ENCODE measurements at places on chromosomes 7 and 10.

DNA sequence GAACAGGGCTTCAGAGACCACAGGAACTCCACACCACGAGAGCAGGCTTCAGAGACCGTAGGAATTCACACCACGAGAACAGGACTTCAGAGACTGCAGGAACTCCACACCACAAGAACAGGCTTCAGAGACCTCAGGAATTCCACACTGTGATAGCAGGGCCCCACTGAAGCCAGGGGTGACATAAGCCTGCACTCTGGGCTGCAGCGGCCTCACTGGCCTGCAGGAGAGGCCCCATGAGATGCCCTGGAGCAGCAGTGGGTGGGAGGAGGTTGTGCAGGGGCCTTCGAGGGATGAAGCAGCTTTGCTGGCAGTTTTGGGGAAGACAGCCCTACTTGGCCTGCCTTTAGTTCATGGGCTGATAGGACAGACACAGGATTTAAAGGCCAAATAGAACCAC is 614.7 kb downstream of the PTPRN2 start:
- no peak for DNase-seq

GRCh38 chr10:34244756-34245484 is 570.2 kb downstream of the PARD3 start:
- DNase-seq = no peak

DNA sequence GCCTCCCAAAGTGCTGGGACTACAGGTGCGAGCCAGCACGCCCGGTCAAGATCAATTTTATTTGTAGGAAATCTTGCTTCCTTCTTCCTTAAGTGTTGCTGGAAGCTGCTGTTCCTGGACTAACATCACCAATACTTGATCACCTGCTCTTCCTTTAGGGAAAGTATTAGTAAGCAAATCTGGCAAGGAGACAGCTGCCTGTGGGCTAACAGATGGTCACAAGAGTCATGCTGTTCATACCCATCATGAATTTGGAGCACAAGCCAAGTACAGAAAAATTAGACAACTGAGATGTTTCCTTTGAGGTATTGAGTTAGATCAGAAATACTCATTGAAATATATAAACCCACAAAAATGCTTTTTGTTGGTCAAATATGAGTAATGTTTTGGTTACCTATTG is 27.9 kb downstream of the BAIAP2L1 start:
- DNase-seq = peak; percentile 46

DNA sequence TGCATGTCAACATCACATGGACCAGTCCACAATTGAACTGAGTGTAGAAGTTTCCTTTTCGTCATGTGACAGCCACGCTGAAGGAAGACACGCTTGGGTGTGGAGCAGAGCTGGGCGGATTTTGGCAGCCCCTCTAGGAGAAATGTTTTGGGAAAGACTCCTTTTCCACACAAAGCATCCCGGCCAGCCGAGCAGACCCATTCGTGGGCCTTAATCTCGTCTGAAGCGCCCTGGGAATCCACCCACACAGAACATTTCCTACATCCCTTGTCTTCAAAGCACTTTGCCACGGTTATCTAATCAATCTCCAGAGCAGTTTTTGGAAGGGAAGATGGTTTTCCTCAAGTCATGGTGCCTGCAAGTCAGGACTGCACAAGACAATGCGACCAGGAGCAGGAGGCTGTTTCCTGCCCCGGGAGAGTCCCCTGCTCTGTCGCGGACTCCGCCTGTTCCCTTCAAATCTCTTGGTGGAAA is 8.4 kb upstream of the IFT22 start:
- no peak for DNase-seq

DNA sequence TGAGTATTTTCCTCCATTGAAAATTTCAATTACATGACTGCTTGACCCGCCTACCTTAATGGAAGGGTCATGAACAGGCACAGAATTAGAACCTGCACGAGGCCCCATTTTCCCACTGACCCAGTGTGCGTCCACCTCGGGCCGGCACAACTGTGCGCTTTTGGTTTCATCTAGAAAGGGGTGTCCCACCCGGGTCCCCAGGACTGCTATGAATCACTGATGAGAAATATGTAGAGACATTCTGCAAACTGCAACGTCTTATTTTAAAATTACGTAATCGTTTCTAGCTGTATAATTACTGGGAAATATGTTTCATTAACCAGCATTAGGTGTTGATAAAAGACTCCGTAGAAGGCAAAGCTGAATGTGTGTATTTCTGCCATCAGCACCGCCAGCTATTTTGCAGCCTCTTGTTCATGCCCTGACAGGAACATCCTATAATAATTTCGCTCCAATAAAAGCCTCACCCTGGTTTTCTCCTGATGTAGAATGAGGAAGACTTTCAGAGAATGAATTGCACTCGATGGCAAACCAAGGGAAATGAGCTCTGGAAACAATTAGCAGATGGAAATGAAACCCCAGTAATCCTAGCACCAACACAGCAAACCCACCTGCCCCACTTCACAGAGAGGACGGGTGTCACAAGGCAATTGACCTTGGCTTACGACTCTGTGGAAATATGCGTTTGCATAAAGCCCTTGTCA is 562.1 kb downstream of the DNAJB6 start:
- no peak for DNase-seq

- no peak for DNase-seq
Measured at GRCh38 chr10:73744664-73744975, 448 bp downstream of the SEC24C start.

DNA sequence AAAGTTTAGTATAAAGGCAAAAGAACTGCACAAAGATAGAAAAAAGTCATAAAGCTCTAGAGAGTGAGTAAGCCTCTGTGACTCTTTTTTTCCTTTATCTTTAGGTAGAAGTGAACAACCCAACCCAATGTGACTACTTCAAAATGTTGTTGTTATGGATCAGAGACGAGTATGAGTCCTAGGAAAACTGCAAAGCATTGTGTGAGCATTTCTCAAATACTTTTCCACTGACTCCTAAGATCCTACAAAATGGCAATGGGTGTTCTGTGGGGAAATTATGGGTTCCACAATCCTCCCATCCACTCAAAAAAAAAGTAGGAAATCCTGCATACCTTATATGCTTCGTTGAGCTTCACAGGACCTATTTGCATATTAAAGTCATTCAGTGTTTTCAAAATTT is 177.1 kb downstream of the DGKI start:
- DNase-seq = no peak

DNA sequence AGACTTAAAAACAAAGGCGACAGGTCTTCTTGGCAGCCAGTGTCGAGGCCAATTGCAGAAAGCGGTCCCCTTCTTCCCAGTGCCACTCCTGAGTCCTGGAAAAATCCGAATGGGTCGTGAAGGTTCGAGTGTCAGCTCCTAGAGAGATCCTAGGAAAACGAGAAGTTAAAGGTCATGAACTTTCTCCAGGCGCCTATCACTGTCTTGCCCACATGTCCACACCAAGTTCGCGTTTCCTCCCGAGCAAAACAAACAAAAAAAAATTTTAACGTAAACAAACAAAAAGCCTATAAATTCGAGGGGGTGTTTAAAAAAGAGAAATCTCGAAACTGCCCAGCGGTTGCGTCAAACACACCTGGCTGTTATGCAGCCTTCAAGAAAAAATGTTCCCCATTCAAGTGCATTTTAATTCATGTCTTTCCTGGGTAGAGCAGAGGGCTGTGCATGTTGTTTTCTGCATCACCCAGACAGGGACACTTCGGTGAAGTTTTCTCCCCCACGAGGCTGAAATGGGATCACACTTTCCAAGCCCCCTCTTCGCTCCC is 1.5 kb downstream of the ARHGAP21 start:
- DNase-seq = no peak

GRCh38 chr10:62175251-62175650 is 93.4 kb downstream of the RTKN2 start:
- no peak for DNase-seq

DNA sequence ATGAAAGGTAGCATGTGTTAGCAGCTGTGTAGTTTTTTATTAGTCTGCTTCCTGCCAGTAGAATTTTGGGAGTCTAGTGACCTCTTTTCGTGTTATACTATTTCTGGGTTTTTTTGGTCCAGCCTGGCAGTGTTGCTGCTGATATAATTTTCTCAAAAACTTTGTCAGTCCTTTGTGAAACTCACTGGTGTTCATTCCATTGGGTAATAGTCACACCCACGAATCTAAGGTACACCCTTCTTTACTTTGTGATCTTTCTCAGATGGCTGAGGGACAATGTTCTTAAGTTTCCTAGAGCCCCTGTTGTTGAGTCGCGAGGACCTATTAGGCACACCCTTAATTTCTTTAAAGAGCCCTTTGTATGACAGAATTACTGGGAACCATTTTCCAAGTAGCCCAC is 52.3 kb downstream of the TPST1 start:
- DNase-seq = no peak

DNA sequence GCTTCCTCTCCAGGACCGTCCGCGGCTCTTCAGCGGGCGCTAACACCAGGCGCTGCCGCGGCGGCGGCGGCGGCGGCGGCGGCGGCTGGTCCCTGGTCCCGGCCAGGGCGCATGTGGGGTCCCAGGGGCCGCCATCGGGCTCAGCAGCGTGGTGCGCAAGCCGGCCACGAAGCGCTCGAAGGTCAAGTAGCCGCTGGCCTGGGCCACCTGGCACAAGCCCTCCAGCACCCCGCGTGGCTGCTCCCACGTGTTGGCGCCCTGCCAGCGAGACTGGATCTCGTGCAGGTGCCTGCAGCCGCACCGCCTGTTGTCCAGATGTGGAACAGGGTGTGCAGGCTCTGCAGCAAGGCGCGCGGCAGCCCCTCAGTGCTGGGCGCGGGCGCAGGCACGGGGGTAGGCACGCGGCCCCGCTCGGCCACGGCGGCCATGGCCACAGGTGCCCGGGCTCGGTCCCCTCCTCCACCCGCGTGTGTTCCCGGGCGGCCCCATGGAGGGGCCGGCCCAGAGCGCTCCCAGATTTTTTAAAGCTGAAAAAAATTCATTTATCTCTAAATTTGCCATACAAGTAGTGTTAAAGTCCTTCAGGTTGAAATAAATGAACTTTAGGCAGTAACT is 884.2 kb upstream of the ZNF722 start:
- DNase-seq = no peak

- no peak for DNase-seq
Measured at GRCh38 chr7:107870427-107871000, 20.5 kb upstream of the DLD start.

GRCh38 chr7:105016709-105017656 is 3.0 kb downstream of the KMT2E start:
- DNase-seq = no peak

DNA sequence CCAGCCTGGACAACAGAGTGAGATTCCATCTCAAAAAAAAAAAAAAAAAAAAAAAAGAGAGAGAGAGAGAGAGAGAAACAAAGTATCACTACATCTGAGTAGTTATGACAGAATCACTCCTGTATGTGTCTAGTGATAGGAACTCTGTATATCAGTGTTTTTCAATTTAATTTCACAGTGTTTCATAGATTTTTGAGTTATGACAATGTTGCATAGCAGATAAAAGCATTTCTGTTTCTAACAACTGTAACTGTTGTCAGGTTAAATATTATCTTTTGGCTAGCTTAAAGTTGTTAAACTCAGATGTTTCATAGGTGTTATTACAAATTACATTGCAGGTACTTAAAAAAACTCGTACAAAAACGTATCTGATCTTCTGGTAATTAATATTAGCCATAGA is 60.3 kb downstream of the PLXDC2 start:
- DNase-seq = no peak

- DNase-seq = no peak
Measured at GRCh38 chr7:4020086-4020485, 662.0 kb upstream of the FOXK1 start.

GRCh38 chr10:114754445-114755320 is 66.9 kb upstream of the FHIP2A start:
- peak; percentile 73 for DNase-seq

GRCh38 chr7:92076509-92076908 is 57.8 kb downstream of the CYP51A1 start:
- no peak for DNase-seq

DNA sequence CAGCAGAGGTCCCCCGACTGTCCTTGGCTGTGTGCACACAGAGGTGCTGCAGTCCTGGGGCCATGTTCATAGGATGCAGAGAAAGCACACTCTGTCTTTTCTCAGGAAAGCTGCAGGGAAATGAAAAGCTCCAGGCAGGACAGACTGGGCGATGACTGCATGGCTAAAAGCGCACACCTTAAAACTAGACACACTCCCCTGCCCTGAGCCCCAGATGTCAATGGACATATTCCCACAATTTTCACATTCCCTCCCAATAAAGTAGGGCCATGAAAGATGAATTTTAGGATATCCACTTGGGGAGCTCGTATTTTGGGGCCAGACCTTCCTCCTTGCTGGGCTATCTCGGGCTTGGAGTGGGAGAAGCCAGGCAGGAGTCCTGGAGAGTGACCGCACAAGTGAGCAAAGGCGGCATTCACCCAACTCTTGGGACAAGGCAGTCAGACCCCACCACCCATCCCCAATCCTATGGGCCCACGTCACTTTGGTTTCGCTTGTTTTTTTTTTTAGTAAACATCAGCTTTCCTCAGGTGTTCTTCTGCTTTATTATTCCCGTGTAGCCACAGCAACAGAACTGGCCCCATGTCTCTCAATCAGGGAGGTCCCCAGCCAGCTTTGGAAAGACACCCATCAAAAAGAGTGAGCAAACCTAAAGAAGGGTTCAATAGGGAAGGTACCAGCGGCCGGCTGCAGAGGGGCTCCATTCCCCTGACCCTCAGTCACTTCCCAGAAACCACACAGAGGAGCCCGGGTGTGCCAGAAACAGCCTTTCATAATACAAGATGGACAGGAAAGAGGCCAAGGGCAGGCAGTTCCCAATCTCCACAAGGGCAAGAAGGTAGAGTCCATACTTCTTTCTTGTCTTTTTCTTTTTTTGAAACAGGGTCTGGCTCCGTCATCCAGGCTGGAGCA is 12.7 kb downstream of the GPRIN2 start:
- DNase-seq = no peak

DNA sequence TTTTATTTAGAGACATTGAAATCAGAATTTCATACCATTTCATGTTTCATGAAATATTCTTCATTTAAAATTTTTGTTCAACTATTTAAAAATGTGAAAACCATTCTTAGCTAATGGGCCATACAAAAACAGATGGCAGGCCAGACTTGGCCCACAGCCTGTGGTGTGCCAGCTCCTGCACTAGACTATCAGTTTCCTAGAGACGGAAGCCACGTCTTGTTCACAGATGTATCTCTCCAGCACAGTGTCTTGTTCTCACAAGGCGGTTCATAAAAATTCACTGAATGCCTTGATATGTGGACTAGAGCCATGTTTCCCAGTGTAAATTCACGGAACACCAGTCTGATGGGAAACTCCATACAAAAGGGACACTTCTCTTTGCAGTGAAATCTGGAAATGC is 216.0 kb downstream of the KCNMA1 start:
- no peak for DNase-seq

DNA sequence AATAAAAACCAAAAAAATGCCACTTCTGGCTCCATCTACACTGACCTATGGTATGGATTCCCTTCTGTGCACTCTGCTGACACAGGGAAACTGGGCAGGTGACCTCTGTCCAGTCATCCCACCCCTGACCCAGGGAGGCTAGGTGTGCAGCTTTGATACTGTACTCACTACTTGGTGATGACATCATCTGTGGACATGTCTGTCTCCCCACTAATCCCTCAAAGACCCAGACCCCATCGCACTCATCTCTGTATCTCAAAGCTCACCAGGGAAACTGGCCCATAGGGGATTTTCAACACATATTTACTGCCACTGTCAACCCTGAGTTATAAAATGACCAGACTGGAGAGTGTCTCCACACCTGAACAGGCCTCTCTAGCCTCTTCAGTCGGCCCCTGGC is 10.6 kb downstream of the SGMS1 start:
- DNase-seq = no peak

- DNase-seq = no peak
Measured at GRCh38 chr7:84997626-84998025, 189.2 kb downstream of the SEMA3D start.

- no peak for DNase-seq
Measured at GRCh38 chr10:48577158-48577557, 27.7 kb downstream of the ARHGAP22 start.
